ENCODE measurements at places on chromosomes 4 and X.

DNA sequence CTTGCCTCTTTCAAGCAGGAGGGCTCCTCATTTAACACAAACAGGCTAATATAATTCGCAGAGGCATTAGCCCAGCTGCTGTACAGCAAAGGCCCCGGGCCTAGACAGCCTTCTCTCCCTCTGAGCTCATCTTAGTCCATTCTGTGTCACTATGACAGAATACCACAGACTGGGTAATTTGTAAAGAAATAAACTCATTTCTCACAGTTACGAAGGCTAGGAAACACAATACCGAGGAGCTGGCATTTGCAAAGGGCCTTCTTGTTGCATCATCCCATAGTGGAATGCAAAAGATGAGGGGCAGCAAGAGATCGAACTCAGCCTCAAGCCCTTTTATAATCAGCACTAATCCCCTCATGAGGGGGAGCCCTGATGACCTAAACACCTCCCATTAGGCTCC, 48.5 kb downstream of the TSPAN5 start:
- DNase-seq, result no peak

GRCh38 chrX:103417370-103417769, 41.0 kb downstream of the BEX3 start:
- no peak for DNase-seq

- DNase-seq, result no peak
Measured at GRCh38 chr4:147425019-147425418, 55.9 kb upstream of the EDNRA start.

DNA sequence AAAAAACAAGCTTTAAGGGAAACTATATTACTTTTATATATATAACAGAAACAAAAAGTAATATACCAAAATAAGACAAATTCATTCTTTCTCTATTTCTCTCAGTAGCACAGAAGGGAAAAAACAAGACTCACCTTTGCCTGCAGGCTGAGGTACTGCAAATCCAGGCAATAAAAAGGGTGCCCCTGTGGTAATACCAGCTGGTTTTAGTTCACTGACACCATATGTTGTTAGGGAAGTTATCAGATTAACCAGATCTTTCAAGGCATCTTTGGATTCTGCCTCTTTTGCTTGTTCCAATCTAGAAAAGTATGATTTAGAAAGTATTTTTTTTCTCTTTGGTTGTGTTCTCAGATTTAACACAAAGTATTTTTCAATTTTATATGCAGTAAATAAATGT, 139.8 kb downstream of the WDFY3 start:
- no peak for DNase-seq

DNA sequence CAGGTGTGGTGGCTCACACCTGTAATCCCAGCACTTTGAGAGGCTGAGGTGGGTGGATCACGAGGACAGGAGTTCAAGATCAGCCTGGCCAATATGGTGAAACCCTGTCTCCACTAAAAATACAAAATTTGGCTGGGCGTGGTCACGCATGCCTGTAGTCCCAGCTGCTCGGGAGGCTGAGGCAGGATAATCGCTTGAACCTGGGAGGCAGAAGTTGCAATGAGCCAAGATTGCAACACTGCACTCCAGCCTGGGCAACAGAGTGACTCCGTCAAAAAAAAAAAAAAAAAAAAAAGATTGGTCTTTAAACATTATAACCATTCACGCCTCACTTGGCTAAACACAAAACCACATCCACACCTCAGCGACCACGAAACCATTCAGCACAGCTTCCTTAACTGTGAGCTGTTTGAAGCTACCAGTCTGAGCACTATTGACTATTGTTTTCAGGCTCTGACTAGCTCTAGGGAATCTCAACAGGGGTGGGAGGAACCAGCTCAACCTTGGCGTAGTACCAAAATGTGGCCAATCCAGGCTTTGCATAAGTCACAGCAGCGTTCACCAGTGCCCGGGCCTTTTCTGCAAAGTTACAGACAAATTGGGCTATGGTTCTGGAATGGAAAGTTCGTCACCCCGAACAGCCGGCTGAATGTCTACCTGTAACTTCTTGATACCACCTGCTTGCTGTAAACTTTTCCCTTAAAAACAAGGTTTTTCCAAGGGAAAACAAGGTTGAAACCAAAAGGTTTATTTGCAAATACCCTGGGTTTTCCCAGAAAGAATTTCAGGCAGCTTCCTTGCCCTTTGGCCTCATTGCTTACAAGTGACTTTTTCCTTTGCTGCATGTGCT, 73.6 kb upstream of the DHX15 start:
- DNase-seq, result peak; percentile 64

DNA sequence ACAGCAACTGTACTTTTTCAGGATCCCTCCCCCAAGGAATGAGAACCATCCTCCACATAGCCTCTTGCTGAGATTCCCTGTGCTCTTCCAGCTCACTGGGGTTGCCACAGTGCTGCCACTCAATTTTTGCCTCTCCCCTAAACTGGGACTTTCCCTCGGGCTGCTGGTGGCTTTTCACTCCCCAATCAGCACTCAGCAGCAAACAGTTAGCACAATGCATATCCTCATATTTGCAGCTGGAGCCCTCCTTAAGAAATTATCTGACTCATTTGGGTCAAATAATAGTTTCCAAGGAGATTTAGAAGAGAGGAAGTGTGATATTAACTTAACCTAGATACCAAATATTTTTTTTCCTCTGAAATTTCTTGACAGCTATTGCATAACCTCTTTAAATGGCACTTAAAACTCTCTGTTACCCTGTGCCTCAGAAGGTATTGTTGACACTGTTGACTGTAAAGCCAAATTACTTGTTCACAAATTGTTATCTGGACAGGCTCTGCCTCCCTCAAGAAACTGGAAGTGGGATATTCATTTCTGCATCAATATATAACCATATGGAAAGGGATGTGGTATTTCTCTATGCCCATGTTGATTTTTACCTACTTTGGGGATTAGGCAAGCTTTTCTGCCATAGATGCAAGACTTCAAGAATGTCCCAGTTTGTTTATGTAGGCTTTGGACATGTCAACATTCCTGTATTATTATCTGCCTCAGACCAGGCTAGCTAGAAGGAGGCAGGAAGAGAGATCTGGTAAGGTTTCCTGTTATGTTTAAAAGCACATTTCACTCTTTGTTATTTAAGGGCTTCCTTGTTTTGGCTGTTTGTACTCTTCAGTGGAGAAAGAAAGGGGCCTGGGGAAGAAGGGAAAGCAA, 58.0 kb downstream of the SEPTIN11 start:
- DNase-seq, result no peak

GRCh38 chr4:165563851-165564250, 185.0 kb downstream of the CPE start:
- DNase-seq, result no peak

- no peak for DNase-seq
Measured at GRCh38 chr4:76689145-76689817, 208.7 kb downstream of the SOWAHB start.

Data from GDM1 (cell line).